ENCODE measurements at places on chromosomes 16 and 17. TPM values are rescaled to one million over a fixed set of nuclear protein-coding genes. Genes with fewer than 3 reads are reported as not detected.

DNA sequence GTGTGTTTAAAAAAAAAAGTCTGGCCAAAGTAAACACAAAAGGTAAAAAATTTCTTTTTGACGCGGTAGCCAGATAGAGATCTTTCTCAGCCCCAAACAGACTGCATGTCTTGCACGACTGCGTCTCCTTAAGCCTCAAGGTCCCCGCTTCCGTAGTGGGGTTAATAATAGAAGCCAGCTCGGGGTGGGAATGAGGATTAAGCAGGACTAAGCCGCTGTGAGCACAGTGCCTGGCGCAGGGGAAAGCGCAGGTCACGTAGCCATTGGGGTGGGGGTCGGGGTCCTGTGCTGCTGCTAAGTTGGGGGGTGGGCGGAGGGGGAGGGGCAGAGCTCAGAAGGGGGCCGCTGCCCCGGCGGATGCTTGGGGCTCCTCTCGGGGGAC lies 521 bp downstream of the GGA2 start:
- DNase-seq = no peak

DNA sequence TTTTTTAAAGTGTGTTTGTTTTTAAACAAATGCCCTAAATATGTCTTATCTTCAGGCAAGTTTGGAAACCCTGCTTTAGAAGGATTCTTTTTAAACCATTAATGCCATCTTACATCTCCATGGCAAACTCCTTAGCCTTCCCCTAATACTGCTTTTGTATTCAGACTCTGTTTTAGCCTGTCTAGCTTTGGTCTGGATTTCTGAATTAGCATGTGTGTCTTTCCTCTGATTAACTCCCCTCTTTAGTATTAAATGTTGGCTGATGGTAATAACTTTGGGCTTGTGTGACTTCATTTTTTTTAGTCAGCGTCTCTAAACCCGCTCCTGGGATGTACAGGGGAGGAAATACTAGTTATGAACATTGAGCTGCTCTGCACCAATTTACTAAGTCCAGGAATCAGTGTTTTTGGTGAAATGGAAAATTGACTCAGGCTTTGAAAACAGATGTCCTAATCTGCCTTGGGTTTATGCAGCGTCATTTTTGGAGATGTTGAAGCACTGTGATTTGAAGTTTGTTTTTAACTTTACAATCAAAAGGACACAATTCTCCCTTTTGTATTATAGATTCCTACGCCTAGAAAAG lies 22.2 kb downstream of the WIPF2 start:
- no peak for DNase-seq

- no peak for DNase-seq
Observed at GRCh38 chr17:51189162-51189561, 23.0 kb downstream of the NME2 start.

DNA sequence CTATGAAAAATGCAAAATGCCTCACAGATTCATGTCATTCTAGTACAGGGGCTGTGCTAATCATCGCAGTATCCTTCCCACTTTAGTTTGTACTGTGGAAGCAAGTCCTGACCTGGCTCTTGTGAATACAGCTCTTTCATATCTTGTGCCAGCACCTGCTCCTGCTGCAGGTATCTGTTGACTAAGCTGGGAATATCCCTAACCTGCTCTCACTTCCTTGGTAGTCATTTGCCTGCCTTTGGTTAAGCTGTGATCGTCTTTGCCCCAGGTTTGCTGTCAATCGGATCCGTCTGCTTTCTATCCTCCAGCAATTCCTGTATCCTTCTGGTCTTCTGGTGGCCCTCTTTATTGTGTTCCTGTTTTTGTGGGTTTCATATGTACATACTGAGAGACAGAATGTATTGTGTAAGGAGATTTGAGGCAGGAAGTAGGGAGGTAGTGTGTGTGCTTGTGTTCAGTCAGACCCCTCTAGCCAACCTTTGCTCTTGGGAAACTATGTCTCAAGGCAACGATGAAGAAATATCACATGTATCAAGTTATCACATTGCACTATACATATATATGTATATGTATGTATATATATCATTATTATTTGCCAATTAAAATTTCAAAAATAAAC lies 7.7 kb upstream of the GINS3 start:
- DNase-seq = no peak

DNA sequence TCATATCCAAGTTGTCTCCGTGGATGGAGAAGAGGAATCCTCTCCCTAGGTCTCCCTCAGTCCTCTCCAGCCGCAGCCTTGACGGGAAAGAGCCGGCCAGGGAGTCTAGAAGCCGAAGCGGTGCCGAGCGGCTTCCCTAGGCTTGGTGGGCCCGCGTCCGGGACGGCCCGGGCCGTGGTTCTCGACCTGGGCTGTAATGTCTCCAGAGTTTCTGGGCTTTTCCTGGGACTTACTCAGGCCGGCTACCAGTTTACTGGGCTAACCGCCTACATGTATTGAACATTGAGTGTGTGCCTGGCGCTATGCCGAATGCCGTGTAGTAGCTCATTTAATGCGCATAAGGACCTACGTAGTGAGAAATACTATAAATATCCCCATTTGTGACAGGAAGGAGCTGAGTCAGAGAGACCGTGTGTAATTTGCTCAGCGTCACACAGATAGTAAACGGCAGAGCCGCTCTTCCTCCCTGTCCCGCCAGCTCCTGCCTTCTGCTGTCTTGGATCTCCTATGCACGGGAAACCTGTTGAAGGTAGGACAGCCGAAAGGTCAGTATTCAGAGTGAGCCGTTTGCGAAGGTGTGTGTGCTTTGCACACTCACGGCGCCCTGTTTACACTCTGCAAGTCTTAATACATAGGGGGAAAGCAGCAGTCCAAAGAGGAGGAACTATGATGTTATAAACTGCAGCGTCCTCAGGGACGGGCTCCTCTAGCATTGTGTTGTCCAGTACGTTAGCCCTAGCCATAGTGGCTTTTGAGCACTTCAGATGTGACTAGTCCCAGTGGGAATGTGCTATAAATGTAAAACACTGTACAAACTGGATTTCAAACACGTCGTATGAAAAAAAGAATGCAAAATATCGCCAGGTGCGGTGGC lies 723 bp upstream of the SPAG5 start:
- peak; percentile 67 for DNase-seq

DNA sequence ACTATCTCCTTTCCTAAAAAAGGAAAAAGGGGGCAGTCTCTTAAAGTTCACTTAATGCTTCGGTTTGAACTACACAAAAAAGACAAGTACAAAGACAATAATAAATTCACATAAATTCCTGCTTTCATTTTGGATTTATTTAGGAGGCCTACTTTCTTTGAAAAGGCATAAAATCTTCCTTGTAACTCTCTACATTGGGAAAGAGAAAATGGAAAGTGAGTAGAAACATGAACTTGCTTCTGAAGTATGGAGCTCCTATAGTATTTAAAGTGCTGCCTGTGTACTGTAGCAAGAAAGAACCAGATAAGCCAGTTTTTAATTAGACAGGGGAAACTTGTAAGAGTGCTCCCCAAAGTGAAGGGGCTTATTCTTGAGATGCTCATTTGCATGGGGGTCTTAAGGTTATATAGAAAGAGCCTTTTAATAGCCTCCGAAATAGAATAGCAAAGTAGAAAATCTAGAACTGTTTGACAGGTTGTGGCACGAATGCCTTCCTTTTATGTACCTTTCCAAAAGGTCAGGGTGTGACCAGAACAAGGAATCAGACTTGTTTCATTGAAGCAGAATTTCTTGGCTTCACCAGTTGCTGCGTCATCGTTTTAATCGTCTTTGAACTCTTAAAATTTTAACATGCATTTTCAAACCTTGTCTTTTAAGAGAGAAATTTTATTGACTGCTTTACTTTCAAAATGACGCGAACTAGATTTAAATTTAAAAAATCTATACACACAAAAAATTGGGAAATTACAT lies 12.9 kb downstream of the GAN start:
- no peak for DNase-seq

- peak; percentile 56 for DNase-seq
Observed at GRCh38 chr17:20281860-20282259, 185.5 kb downstream of the LGALS9B start.

GRCh38 chr17:67074781-67075180 lies 30.4 kb downstream of the CACNG1 start:
- DNase-seq = no peak

DNA sequence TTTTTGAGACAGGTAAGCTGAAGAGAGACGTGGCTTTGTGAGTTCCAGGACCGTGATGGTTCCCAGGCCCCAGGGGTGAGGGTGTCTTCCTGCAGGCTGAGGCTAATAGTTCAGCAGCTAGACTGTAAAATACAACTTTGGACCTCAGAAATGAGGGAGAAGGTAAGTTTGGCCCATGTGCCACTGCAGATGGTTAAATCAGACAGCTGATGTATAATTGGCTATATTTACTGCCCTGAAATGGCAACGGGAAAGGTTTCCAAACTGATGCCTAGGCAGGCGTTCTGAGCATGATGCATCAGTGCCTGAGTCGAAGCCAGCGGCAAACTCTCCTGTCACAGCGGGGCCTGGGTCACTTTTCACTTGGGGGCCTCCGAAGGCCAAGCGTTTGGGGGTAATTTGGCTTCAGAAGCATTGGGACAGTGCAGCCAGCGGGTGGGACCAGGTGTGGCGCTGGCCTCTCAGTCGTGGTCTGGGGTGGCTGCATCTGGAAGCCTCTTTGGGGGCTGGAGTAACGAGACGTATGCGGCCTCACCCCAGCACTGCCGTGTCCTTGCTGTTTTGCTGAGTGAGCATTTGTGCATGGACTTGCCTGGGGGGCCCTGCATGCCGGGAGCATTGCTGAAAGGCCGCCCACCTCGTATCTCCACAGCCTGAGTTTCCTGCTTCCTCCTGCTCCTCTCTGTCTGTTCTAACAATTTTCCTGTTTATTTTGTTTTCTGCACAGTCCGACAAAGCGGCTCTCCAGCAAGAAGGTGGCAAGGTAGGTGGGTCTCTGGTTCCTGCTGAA lies 31.2 kb upstream of the CAPN15 start:
- DNase-seq = no peak

Gene IGSF6
- 2.4 TPM for total RNA-seq

Gene PIPOX
- 0.59 TPM for total RNA-seq

Gene KRTAP3-1
- not detected for total RNA-seq

Gene C16orf92
- total RNA-seq = not detected

Gene CLCN7
- 53.2 TPM for total RNA-seq

Gene NPIPA5
- 9.9 TPM for total RNA-seq

Gene CD300H
- total RNA-seq = not detected

Gene TMEM238L
- total RNA-seq = not detected

Gene CDH13
- total RNA-seq = 167 TPM
